ENCODE measurements at places on chromosomes 13 and 19.
A peak's percentile ranks its signal among the peaks of the same experiment; 100 is the strongest.

DNA sequence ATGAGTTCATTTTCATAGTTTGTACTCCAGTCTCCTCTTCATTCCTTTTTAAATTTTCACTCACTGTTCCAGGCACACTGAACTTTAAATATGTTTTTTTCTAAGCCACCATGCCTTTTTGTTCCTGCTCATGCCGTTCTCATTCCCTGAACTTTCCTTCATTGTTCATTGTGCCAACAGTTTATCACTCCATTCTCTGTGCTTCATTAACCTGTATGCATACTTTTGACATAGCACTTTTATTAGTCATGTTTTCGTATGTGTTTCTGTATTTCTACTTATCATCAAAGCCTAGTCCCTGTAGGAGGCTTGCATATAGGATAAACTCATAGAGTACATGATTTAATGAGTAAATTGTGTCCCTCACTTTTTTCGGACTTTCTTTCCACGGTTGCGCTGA is 65.3 kb downstream of the PCDH20 start:
- no peak for DNase-seq

DNA sequence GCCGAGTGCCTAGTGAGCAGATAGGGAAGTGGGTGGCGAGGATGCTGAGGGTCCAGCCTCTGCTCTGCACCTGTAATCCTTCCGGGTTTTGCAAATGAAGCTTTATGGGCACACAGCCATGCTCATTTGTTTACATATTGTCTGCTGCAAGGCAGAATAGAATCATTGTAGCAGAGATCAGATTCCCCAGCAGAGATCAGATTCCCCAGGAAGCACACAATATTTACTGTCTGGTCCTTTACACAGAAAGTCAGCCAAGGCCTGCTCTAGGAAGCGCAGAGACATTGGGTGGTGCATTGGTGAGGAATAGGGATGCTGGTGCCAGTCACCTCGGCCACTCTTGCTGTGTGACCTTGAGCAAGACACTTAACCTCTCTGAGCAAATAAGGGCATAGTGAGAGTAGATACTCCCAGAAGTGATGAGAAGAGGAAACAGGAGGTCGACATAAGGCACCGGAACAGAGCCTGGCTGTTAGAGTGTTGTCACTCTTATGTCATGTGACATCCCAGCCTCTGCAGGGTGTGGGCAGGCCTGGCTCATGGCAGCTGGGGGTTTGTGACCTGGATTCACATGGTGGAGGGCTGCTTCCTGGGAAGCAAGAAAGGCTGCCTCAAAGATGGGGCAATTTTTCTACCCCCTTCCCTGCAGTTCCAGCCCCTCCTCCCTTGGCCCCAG is 25.6 kb downstream of the CARM1 start:
- DNase-seq, result peak; percentile 73

DNA sequence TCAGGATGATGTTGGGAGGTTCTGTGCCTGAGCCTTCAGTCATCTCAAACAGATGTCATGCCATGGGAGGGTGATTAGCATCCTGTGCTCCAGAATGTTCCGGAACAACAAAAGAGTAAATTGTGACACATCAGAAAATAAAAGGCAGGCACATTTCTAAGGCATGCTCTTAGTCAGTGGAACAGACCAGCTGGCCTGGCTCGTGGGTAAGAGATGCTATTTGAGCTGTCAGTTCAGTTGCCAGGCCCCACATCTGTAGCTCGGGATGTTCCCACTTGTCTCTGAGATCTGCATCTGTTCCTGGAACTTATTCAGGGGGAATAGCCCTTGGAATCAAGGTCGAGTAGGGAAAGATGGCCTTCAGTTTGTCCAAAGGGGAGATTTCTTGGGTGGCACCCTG is 26.0 kb downstream of the OLFM4 start:
- DNase-seq, result no peak

- DNase-seq, result peak; percentile 97
Measured at GRCh38 chr19:12933287-12934072, at the start of gene FARSA. TSS of gene FARSA (minus strand) at chr19:12933711. CDS start at chr19:12933696, 15 bp downstream.

DNA sequence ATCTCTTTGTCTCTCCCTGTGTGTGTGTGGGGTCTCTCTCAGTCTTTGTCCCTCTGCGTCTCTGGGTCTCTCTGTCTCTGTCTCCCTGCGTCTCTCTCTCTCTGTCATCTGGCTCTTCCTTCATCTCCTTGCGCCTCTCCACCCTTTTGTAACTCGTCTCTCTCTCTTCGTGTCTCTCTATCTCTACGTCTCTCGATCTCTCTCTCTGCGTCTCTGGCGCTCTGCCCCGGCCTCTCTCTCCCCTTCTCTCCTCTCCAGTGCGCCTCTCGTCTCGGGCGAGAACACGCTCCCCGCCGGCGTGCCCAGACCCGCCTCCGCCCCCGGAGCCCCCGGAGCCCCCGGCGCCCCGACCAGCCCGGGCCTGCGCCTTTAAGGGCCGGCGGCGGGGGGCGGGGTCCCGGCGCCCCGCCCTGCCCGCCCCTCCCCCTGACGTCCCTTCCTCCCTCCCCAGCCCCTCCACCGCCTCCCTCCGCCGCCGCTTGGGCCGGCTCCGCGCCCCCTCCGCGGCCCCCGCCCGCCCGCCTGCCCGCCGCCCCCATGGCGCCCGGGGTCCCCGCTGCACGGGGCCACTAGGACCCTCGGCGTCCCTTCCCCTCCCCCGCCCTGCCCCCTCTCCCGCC is at the start of gene MARK4:
Gene MARK4, plus strand, starts transcription at position 440 of the 620 bp plus-strand sequence. CDS start 318 bp downstream, outside the sequence.
- DNase-seq, result peak; percentile 74

DNA sequence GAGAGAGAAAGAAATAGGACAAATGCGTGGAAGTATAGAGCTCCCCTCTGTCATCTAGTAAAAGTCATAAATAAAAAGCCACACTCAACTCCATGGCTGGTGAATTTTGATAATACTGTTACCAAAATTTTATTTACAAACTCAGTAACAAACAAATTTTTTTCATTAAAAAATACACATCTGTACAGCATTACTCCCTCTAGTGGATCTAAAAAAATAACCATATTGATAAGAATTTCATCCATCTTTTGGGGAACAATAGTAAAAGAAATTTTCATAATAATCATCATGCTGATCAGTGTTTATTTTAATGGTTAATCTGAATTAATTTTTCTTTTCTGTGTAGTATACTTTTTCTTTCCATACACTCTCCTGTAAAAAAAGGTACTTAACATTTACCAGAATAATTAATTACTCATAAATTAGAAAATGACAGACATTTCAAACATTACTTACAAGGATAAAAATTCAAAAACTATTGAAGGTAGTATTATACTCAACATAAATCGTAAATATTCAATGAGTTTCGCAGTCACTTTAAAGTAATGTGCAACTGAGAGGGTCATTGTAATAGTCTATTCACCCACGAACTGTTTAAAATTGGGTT is 173.5 kb upstream of the LSM14A start:
- DNase-seq, result peak; percentile 44

DNA sequence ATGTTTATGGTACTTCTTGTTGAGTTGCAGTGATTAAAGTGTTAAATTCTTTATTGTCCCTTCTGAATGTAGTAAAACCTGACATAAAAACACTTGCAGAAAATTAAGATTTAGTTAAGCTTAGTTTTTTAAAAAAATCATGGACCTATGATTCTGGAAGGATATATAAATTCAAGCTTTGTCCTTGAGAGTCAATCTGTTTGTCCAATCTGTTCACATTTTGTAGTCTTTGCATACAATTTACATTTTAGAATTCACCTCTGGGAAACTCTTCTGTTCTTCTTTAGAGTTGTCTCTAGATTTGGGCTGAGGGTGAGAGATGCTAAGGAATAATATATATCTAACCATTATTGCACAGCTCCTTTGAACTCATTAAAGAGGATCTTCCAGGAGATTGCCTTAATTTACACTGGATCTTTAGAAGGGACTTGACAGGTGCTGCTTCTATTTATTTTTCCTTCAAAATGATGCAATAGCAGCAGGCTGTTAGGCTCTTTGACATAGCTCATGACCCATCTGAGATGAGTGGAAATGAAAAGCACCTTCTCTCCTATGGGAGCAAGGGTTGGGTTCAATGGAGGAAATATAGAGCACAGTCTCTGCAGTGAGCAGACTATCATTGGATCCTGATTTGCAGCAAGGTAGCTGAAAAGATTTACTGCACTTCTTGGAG is 433.9 kb downstream of the GPC6 start:
- DNase-seq, result no peak

Data from hematopoietic multipotent progenitor cell treated with erythropoietin and hydrocortisone succinate and interleukin-3 and kit ligand, for 6 days (in vitro differentiated cells).